ENCODE measurements at places on chromosomes 5 and 9.

DNA sequence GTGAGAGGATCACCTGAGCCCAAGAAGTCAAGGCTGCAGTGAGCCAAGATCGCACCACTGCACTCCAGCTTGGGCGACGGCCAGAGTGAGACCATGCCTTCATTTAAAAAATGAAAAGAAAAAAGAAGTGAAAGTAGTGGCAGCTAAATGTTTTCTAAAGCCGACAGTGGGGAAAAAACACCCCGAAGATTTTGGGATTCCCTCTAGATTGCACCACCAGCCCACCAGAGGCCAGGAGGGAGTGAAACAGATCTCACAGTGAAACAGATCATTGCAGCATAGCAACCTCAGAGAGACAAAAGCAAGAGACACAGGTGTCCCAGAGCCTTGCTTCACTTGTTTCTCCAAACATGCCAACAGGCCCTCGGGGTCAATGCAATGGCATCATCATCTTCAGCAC is 156.8 kb downstream of the PAX5 start:
- DNase-seq = no peak

DNA sequence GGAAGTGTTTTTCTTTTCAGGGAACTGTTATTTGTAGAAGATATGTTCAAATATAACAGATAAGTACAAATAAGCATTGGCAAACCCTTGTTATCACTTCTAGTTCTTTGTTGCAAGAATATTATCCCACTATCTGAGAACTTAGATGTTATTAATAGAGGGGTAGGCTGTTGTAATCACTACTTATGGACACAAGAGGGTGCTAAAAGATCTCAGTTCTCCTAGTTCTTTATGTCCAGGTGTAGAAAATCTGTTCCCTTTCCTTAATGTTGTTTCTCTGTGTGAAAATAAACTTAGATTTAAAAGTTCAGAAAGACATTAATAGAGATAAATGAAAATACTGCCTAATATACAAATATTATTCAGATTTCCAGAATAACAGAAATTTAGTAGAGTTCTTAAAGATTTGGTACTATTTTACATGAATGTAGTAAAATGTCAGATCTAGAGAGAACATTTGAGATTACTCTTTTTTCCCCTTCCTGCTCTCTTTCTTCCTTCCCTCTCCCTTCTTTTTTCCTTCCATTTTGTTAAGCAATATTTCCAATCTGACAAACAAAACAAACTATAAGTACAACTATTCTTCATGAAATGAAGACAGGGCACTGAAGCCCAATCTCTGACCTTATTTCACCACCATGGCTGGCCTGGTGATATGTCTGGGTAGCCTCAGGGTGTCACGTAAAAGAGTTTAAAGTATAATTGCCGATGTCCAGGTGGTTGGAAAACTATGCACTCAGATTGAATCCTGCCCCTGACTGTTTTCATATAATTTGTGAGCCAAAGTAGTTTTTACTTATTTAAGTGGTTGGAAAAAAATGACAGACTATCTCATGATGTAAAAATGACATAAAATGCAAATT is 43.6 kb upstream of the C5orf46 start:
- DNase-seq = peak; percentile 50

GRCh38 chr5:15233566-15233965 is 266.4 kb upstream of the FBXL7 start:
- DNase-seq = no peak

DNA sequence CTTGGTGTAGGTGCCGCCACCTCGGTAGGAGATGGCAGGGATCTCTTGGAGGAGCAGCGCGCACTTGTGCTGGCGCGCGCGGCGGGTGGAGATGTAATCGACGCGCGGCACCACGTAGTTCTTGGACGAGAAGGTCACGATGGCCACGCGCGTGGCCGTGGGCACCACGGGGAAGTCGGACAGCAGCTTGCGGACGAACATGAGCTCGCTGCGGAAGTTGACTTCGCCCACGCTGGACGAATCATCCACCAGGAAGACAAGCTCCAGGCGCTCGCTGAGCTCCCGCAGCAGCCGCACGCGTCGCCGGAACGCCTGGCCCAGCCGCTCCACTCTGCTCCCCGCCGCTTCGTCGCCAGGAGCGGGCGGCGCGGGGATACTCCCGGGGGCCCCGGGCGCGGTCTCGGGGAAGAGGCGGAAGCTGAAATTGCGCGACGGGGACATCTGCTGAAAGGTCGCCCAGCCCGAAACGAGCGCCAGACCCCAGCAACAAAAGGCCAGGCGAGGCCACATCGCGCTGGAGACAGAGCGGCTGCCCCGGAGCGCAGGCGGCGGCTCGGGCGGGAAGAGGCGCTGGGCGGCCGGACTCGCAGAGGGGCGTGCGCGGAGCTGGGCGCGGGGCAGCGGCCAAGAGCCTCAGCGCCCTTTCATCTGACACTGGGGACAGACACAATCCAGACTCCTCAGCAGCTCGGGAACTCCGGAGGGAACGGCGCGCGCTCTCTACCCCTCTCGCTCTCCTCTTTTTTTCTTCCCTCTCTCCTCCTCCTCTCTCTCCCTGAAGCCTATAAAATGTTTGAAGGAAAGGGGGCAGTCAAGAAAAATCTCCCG is at the start of gene SVEP1:
SVEP1 (minus strand) TSS at position 708 of the 828 bp plus-strand sequence; CDS start at position 510, 198 bp downstream.
- peak; percentile 41 for DNase-seq

DNA sequence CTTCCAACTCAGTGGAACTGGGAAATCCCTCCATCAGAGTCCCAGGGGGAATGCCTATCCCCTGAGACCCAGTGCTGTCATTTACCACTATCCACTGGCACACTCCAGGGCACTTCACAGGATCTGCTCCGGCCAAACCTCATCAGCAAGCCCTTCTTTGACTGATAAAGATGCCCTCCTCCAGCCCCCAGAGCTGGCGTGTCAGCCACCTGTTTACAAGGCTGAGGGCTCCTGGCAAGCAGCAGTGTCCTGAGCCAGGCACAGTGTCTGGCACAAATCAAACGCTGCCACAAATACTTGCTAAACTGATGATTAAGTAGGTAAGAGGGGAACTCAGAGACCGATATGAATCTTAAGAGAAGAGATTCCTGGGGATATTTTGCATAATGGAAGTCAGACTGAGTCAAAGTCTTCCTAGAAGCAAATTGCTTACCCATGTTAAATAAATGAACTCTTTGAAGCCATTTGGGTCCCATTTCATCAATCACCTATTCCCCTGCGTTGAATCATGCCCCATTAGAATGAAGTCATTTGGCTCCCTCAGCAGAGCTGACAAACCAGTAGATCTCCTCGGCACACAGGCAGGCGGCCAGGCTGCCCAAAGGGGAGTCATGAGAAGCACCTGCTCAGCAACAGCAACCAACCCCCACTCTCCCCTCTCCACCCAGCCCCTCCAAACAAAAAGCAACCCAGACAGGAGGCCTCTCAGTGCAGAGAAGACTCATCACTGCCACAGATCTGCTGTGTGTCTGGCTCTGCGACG is 97.4 kb downstream of the CDK5RAP2 start:
- DNase-seq = no peak

Measured in pons (tissue), 1 donor.